CD4-positive, alpha-beta T cell treated with Interleukin-10 for 1 hour (primary cell): ENCODE measurements at places on chromosomes 13 and 19.

GRCh38 chr13:63297163-63297562 is 1881.5 kb upstream of the PCDH20 start:
- DNase-seq = no peak

GRCh38 chr19:13920940-13921747 is 15.1 kb downstream of the CC2D1A start:
- DNase-seq = peak; percentile 51

DNA sequence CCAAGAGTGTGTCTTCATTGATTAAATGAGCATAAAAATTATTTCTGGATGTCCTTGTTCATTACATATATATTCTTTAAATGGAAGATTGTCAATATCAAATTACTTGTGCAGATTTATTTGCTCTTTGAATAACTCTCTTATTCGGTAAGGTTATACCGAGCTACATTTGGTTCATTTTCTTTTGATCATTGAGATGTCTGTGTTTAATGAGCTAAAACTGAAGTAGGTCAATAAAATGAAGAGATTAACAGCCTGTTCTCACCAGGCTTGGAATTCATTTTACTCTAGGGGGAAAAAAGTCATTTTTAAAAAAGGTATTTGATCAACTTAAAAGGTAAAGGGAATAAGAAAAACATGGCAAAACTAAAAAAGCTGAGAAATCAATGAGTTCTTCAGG is 10.6 kb downstream of the GPC5 start:
- no peak for DNase-seq

DNA sequence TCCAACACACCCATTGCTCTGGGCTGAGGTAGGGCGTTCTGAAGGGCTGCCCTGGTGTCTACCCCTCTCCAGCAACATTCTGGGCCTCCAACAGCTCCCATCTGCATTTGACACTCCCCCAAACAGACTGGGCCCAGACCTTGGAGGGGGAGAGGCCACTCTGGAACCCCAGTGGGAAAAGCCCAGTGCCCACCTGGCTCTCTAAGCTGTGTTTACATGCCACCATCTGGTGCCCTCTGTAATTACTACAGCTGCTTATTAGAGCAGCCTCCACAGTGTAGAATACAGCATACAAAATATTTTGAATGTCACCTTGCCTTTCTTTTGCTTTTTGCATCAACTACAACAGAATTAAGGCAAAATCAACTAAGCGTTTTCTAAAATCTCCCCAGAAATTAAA is 35.8 kb upstream of the TM9SF2 start:
- no peak for DNase-seq

- no peak for DNase-seq
Measured at GRCh38 chr19:21321996-21322395, 7.2 kb downstream of the ZNF708 start.

- no peak for DNase-seq
Measured at GRCh38 chr13:95124959-95125358, 176.3 kb downstream of the ABCC4 start.

DNA sequence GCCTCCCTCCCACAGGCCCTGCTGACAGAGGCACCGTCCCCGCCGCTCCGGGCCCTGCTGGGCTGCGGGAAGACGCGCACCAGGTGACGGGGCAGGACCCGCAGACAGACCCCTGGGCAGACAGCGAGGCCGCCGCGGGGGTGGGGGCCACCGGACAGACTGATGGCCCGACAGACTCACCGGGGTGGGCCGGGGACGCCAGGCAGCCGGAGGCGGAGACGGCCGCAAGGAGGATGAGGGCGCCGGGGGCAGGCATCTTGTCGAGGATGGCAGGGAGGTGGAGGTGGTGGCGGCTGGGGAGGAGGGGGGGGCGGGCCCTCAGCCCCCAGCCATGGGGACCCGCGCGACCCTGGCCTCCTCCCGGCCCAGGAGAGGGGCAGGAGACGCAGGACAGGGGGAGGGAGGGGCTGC is 309 bp downstream of the LMTK3 start:
- DNase-seq = no peak

GRCh38 chr19:43811837-43812236 is 9.6 kb upstream of the LYPD5 start:
- DNase-seq = no peak

DNA sequence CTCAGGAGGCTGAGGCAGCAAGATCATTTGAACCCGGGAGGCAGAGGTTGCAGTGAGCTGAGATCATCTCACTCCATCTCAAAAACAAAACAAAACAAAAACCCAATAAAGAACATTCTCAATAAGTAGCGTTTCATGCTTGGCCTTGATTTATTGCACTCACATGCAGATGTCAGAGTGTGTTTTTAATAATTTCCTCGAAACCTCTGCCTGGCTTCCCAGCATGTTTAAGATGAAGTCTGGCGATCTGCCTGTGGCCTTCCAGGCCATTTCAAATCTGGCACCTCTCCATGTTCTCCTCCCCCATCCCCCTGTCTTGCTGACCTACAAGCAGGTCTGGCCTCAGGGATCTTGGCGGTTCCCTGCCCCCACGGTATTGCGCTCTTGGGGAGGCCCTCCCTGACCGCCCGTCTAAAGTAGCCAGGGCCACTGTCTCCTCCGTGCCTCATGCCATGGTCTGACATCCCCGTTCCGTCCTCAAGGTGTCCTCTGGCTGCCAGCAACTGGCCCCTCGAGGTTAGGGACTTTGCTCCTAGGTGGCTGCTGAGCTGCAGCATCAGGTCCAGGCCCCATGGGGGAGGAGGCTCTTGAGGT is 1.6 kb downstream of the WDR88 start:
- no peak for DNase-seq

DNA sequence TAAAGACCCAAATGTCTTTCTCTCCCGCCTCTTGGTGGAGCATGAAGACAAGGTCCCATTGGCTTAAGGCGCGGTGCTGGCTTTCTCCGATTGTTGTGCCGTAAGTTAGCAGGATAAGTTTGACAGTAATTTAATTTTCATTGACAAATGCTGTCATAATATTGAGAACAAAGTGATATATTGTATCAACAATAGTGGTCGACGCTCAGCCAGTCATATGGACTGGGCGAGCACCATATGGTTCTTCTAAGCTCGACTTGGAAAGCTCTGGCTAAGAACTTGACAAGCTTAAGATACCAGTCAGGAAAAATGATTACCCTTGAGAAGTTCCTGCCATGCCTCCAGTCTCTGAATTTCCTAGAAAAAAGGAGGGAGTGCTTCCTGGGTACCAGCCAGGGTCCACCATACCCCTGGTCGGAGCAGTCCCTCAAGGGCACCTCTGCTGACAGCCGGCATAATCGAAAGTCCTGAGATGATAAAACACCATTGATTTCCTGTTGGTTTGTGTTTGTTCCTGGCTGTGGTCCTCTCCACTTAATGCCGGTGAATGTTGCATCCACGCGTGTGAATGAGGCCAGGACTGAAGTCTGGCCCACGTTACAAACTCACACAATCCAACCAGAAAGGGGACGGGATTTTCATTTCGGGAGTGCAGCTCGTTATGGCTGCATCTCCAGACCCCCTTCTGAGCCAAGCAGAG is 262.1 kb downstream of the ZNF536 start:
- DNase-seq = no peak

DNA sequence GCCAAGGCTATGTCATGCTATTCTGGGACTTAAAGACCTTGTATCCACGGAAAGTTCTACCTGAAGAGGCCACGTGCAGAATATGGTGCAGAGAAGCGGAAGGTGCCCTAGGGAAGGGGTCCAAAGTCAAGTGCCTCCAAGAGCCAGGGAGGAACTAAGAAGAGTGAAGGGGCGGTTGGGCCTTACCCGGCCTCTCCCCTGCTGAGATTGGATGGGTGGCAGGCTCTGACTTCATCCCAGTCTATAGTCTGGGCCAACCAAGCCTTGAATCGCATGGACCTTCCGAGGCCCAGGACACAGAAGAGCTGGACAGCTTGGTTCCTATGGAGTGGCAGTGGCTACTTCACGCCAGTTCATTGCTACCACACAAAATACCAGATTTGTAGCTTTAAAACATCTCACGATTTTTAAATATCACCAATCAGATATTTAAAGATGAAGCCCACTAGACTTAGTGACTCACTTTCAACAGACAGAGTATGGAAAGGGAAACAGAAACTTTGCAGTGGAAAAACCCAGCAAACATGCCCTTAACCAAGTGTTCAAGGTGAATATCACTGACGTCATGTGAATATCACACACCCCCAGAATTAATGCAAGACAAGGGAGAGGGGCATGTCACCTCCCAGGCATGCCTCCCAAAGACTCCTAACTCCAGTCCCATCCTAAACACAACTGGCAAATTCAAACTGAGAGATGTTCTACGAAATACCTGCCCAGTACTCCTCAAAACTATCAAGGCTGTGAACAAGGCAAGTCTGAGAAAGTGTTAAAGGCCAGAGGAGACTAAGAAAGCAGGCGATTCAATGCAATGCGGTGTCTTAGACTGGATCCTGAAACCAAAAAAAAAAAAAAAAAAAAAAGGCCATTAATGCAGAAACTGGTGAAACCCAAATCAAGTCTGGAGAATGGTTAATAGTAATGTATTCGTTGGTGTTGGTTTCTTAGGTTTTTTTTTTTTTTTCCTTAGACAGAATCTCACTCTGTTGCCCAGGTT is 10.2 kb downstream of the C19orf12 start:
- DNase-seq = peak; percentile 32

- no peak for DNase-seq
Measured at GRCh38 chr13:101417043-101417406, 717 bp upstream of the NALCN start.

DNA sequence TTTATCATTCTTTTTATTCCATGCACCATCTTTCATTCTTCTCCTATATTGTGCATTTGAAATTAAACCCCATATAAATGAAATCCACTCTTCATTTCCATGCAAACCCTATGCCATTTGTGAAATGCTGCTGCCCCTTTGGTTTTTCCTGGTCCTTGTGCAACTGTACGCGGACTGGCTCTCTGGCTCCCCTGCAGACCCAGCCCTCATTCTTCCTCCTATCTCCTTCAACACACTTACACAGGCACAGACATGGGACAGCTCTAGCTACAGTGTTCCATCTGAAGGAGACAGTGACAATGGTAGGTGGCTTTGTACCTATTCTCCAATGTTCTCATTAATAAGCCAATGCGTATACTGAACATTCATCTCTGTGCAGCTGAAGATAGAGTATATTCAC is 81.6 kb downstream of the ESD start:
- DNase-seq = no peak

GRCh38 chr19:58010507-58010906 is 7.9 kb upstream of the ZNF606 start:
- DNase-seq = no peak

DNA sequence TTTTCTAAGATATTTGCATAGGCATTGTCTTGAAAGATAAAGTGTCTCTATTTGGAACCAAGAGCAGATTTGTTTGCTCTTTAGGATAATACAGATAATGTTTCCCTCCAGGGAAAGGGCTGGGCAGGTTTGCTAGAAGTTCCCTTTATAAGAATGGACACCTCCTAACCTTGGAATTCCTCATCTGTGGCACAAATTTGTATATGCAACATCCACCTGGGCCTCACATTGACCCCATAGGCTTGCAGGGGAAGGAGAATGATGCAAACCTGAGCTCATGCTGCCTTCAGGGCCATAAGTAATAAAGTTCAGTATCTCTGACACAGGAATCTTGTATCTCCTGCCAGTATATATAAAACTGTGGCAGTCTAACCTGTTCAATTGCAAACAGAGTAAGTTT is 508.4 kb upstream of the MIR17HG start:
- DNase-seq = no peak

- DNase-seq = no peak
Measured at GRCh38 chr13:26074706-26075105, 22.9 kb upstream of the SHISA2 start.

GRCh38 chr13:86579662-86580061 is 780.4 kb upstream of the SLITRK6 start:
- DNase-seq = no peak
